Amniotic epithelial cell (primary cell): ENCODE measurements at places on chromosomes 12 and 14.

- peak; percentile 51 for DNase-seq
Observed at GRCh38 chr14:102481791-102482238, 27.8 kb downstream of the ANKRD9 start.

- no peak for DNase-seq
Observed at GRCh38 chr14:74732387-74732786, 19.4 kb downstream of the FCF1 start.

DNA sequence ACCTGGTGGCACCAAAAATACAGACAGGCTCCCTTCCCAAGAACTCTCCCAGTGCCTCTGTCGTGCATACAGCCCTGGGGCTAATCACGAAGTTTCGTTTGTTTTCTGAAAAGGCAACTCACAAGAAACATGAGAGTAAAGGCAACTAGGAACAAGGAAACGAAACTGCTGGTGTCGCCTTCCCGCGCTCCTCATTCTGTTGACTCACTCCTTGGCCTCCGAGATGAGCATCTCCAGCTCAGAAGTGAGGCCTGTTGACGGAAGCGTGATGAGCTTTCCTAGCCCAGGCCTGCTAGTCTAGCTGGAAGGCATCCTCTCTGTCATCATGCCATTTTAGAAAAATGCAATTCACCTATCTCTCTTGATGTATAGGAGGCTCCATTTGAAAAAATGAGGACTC lies 50.5 kb downstream of the TTC9 start:
- no peak for DNase-seq

DNA sequence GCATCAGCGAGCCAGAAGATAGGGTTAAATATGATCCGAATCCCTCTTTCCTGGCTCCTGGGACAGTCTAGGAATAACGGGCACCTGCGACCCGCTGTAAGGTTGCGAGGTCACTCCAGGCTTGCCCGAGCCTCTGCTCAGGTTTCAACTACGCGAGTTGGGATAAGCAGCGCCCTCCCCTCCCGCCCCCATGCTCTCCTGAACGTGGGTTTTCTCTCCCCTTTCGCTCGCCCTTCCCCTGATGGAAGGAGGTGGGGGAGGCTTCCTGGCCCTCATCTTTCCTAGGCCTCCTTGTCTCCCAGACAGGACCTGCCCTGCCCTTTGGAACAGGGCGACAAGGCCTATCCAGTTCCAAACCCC lies 753 bp upstream of the ATP5MC2 start:
- peak; percentile 56 for DNase-seq

- DNase-seq, result no peak
Observed at GRCh38 chr12:64714551-64714968, 44.6 kb downstream of the GNS start.

- DNase-seq, result no peak
Observed at GRCh38 chr12:101876322-101876860, 989 bp upstream of the DRAM1 start.

GRCh38 chr12:26510354-26510674 lies 314.9 kb downstream of the SSPN start:
- no peak for DNase-seq

GRCh38 chr12:75823475-75823874 lies 208.1 kb downstream of the PHLDA1 start:
- no peak for DNase-seq

- peak; percentile 68 for DNase-seq
Observed at GRCh38 chr12:115640929-115641328, 636.6 kb downstream of the MED13L start.

DNA sequence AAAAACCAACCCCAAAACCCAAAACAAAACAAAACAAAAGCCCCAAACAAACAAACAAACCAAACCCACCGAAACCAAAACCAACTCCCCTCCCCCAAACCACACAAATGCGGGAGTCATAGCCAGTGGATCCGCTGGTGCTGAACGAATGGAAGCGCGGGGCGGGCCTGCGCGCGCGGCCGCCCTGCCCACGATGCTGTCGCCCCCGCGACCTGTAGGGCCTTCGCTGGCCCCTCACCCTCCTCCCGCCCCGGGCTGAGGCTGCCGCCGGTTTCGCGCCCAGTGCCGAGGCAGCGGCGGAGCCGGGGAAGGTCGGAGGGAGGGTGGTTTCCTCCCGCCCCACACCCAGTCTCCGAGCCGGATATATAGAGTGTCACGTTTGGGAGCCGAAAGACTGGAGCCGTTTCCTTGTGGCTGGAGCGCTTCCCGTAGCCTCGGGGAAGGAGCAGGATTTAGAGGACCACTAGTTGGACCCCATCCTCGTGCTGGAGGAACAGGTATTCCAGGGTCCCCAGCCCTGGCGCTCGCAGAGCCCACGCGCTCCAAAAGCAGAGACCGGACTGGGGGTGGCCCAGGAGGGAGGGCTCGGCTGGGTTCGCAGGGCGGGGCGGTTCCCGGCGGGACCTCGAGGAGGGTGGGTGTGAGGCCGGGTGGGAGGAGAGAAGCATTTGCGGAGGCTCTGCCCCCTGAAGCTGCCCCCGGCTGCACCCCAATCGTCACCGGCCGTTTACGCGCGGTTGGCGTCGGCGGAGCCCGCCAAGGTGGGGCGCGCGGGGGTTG lies at the start of gene FAR2:
Gene FAR2 (plus strand): TSS at position 368 of the 780 bp plus-strand sequence. CDS start 121,172 bp downstream, outside the sequence.
- peak; percentile 6 for DNase-seq
